ENCODE measurements at places on chromosomes 6 and 20.

DNA sequence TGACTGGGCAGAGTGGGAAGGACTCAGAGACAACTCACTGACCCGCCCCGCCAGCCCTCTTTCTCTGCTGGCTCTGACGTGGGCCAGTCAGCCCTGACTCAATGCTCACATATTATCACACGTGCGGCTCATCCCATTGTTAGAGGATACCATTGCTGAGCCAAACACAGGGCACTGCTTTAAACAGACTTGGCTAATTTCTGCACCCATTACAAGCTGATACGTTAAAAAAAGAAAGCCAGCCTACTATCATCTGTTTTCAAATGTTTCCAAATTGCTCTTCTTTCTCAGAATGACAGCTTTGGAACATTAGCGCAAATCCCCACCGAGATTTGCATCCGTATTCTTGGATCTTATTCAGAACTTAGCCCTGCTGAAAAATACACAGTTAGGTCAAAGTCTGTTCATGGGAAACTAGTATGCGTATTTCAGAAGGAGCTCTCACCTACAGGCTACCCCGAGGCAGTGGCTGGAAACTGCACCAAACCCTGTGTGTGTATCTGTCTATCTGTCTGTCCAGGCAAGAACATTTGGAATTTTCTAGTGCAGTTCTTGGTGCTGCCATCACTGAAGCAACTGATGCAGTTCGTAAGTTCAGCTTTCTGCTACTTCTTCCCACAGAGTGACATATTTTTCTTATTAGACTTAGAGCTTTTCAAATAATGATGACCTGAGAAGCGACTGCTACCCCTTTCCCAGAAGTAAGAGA, 32.8 kb downstream of the RAMACL start:
- DNase-seq, result no peak

- DNase-seq, result no peak
Measured at GRCh38 chr6:23181356-23182110, 612.2 kb downstream of the HDGFL1 start.

DNA sequence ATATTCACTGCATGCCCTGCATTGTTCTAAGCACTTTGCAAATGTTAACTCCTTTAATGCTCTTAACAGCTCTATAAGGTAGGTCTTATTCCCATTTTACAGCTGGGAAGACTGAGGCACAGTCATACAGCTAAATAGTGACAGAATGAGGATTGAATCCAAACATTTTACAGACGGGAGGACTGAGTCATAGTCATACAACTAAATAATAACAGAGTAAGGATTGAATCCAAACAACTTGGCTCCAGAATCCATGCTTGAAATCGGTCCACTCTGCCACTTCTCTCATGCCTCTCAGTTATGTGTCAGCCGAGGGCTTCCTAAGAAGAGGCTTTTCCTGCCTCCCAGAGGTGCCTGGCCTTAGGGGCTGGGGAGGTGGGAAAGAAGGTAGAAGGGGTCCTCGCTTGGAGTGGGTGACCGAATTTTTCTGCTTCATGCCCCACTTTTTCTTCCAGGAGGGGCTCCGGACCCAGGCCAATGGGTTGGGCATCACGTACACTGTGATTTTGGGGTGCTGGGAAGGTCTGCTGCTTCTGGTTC, 137.4 kb upstream of the RNF24 start:
- no peak for DNase-seq

- no peak for DNase-seq
Measured at GRCh38 chr20:63738687-63739129, 868 bp upstream of the SLC2A4RG start.

- no peak for DNase-seq
Measured at GRCh38 chr6:105094133-105094640, 85.6 kb downstream of the POPDC3 start.

DNA sequence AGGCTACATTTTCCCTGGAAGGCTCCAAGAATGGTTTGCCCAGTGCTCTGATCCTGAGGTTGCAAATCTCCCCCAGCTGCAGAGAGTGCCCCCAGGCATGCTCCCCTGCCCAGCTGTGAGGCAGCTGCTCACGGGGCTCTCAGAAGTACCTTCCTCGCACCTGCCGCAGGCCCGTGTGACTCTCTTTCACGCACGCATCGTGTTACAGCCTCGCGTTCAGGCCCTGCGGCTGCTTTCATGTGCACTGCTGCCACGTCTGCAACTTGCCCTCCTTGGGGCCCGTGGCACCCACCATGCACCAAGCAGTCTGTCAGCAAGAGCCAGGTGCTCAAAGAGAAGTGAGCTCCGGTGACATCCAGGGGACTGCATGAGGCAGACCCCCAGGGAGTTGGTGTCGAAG, 28.6 kb upstream of the SPO11 start:
- DNase-seq, result no peak

GRCh38 chr20:4894981-4895381, 106.3 kb downstream of the SLC23A2 start:
- DNase-seq, result no peak

GRCh38 chr20:37158248-37158647, 20.9 kb upstream of the RPN2 start:
- no peak for DNase-seq

- DNase-seq, result no peak
Measured at GRCh38 chr6:117906958-117907600, at the start of gene SLC35F1. TSS of gene SLC35F1 (plus strand) at chr6:117907264.

GRCh38 chr20:43820731-43821330, 93.8 kb upstream of the TOX2 start:
- no peak for DNase-seq

DNA sequence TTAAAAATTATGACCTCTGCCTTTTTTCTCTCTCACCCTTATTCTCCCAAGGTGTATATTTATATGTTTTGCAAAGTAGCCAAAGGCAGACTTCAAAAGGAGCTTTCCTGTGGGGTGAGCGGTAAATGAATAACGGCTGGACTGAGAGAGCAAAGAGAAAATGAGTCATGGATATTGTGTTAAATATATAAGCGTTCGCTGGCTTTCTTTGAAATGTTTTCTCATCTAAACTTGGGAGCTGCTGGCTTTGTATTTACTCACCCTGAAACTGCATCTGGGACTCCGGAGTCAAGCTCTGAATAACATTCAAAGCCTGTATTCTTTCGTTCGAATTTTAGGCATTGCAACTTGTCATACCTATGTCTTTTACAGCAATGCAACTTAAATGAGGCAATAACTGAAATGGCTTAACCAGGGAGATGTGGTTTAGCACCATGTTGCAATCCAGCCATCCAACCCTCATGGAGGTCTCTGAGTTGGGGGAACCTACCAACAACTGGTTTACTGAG, 32.0 kb downstream of the ATXN1 start:
- no peak for DNase-seq

DNA sequence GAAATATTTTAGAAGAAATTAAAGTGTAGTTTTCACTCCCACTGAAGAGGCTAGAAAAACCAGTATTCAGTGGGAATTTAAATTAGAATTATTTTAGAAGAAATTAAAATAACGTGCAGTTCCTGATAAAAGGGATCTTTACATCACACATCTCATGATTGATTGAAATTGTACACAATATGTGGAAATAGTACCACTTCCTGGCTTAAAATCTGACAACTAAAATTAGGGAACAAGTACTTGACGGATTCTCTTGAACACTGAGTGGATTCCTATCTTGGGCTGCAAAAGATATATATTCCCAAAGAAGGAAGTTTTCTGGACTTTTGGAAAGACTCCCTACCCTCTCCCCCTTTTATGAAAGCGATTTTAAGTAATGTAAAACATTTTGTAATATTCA, 14.6 kb upstream of the MTCL3 start:
- no peak for DNase-seq

Measured in activated T-cell treated with anti-CD3 and anti-CD28 coated beads for 4 hours (primary cell).